ENCODE measurements at places on chromosomes 5 and 9. TPM values are rescaled to one million over a fixed set of nuclear protein-coding genes. Genes with fewer than 3 reads are reported as not detected.

- H3K27me3 ChIP-seq = no peaks in the 10 kb centered on the region
- no peak overlapping the region for H3K4me3 ChIP-seq
- no peak overlapping the region for H3K27ac ChIP-seq
- DNase-seq = no peak
These were observed 1194.6 kb upstream of the WWC1 start for GRCh38 chr5:167096816-167097215.

Gene ADAMTS16
- total RNA-seq = 0.26 TPM

DNA sequence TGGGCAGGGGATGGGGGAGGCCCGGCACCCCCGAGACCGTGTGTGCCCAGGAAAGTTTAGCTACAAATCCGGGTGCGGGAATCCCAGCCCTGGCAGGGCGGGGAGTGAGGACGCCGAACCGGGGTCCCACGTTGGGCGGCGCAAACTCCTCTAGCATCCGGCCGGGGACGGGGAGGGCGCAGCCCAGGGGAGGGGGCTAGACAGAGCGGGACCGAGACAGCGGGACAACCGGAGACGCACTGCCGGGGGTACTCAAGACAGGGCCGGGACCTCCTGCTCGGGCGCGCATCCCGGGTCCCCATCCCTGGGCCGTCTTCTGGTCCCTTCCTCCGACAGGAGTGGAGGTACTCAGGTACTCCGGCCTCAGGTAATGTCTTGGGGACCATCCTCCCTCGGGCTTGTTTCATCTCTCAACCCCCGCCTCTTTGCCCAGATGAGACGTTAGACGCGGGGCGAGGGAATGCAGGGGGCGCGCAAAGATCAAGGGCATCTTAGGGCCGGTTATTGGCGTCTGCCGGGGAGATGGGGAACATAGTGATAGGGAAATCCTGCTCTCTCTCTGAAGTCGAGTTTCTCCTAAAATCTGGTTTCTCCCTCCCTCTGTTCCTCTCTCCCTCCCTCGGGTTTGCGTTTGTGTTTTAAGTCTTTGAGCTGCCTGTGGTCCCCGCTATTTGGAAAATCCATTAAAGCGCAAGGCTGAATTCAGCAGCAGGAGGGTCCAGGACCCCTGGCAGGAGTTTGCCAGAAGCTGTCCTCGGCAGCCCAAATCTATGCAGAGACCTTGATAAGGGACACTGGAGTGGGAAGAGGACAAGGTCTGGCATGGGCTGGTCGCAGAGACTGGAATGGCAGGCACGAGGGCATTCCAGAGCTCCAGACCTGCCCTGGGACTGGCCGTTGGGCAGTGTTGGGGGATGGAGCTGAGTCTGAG lies 815 bp downstream of the PDZD2 start:
- DNase-seq = no peak
- H3K27ac ChIP-seq = no peak overlapping the region
- H3K36me3 ChIP-seq = no peaks in the 10 kb centered on the region
- H3K4me1 ChIP-seq = peaks cover 8% of the 10 kb centered on the region
- peak overlapping the region; percentile 61 for H3K4me3 ChIP-seq

DNA sequence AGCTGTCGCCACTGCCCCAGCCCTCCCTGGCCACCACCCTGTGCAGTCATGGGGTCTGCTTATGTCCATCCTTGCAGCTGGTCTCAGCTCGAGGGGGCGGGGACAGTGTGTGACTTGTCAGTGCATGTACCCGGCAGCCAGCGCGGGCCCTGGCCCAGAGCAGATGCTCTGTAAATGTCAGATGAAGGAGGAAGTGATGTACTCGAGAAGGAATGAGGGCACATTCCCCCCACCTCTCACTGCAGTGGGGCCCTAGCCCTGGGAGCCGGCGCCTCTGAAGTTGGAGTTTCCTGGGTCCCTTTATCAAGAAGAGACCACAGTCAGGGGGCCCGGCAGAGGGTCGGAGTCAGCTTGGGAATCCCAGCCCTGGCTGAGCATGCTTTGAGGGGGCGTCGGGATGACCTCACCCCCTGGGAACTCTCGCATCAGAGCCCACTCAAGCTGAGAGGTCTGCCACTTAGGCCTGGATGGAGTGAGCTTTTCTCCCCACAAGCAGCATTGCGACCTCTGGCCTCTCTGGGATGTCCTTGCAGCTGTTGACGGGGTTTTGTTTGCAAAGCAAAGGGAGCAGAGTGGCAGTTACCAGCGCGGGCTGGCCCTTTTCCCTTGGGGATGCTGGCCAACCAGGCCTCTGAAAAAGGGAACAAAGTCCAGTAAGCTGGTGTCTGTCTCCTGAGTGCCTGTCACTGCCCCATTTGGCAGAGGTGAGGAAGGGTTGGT lies 19.0 kb downstream of the NEURL1B start:
- H3K4me1 ChIP-seq = peaks cover 47% of the 10 kb centered on the region
- H3K4me3 ChIP-seq = no peak overlapping the region
- H3K36me3 ChIP-seq = no peaks in the 10 kb centered on the region
- peak; percentile 83 for DNase-seq

Gene ANKRD20A1
- total RNA-seq = 1.5 TPM

Data from upper lobe of right lung (tissue), 1 donor.